ENCODE measurements at places on chromosomes 11 and 22. TPM values are rescaled to one million over a fixed set of nuclear protein-coding genes. Genes with fewer than 3 reads are reported as not detected.

ZPR1 gene
- total RNA-seq, result 16.8 TPM

APOL4 gene
- 9.0 TPM for total RNA-seq

BIK gene
- total RNA-seq, result 15.3 TPM

ALDH3B1 gene
- total RNA-seq, result 14.9 TPM

MMP27 gene
- total RNA-seq, result 0.27 TPM

OR51M1 gene
- not detected for total RNA-seq

RFPL1 gene
- total RNA-seq, result not detected

CASP5 gene
- total RNA-seq, result 35.5 TPM

DNA sequence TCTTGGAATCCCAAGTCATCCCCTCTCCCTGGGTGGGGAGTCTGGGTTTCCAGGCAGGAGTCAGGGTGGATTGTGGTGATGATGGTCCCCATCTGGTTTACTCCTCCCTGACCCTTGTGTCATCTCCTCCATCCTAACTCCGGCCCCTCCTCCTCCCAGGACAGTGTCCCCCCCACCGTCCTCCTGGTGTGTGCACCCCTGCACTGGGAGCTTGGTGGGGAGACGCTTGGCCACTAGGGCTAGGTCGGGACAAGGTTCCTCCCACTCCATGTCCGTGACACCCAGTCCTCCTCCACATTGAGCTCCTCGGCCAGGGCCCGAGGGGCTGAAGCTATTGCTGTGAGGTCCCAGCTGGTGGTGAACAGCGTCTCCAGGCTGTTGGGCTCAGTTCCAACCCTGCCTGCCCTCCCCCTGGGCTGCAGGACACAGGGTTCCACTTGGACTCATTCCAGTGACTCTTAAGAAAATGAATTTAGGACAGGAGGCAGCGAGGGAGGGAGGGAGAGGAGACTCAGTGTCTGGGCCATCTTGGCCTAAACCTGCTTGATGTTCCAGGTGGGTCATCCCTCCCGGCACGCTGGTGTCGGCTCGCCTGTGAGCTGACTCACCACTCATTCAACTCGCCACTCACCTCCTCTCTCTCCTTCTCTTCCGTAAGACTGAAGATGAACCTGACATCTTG lies 433.2 kb downstream of the TBC1D22A start:
- DNase-seq, result no peak

GRCh38 chr11:71986131-71986530 lies 12.6 kb upstream of the IL18BP start:
- no peak for DNase-seq

DNA sequence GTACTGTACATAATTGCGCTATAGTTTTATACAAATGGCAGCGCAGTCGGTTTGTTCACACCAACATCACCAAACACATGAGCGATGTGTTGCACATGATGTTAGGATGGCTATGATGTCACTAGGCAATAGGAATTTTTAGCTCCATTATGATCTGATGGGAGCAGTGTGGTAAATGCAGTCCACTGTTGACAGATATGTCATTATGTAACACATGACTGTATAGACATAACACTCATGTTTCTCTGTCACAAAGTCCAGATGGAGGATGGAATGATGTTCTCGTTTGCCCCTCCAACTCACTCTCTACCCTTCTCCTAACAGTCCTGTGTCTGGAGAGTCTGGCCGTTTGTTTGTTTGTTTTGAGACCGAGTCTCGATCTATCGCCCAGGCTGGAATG lies 288.5 kb downstream of the LARGE1 start:
- DNase-seq, result no peak

GRCh38 chr22:20268279-20269012 lies at the start of gene RTN4R:
RTN4R (minus strand) TSS chr22:20268318; CDS start chr22:20268092, 226 bp downstream.
- DNase-seq, result peak; percentile 68

GRCh38 chr11:120130991-120131760 lies 6.7 kb downstream of the TRIM29 start:
- DNase-seq, result peak; percentile 4

GRCh38 chr11:2207212-2207611 lies 35.6 kb upstream of the TH start:
- no peak for DNase-seq

DNA sequence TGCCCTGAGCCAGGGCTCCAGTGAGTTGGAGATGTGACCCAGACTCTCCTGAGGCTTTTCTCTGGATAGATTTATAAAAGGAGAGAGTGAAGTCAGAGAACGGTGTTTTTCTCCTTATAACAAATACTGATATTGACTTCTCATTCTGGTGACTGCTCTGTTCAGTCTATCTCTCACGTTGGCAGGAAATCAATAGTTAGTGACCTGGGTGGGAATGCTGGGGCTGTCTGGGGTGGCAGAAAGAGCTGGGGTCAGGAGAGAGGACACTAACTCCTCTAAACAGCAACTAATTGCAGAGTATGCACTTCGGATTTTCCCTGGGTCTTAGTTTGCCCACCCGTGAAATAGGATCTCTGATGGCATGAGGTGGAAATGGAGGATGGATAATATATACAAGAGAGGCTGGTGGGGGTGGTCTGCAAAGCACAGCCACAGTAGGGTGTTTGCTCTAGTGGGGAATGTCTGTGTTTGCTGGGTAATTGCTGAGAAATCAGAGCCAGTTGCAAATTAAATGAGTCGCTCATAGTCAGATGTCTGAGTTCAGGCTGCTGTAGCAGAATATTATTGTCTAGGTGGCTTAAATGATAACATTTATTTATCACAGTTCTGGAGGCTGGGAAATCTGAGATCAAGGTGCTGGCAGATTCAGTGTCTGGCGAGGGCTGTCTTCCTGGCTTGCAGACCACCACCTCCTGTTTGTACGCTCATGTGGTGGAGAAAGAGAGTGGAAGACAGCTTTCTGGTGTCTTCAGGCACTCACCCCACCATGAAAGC lies 167.8 kb downstream of the MYO18B start:
- no peak for DNase-seq

GRCh38 chr11:57680552-57680874 lies 12.6 kb downstream of the ZDHHC5 start:
- no peak for DNase-seq

- DNase-seq, result no peak
These were observed 134.8 kb downstream of the TBC1D22A start for GRCh38 chr22:46897246-46897623.

- DNase-seq, result peak; percentile 19
These were observed 81.3 kb upstream of the TP53I11 start for GRCh38 chr11:45031912-45032519.

GRCh38 chr11:65636108-65637031 lies 1.5 kb upstream of the SIPA1 start:
- no peak for DNase-seq

DNA sequence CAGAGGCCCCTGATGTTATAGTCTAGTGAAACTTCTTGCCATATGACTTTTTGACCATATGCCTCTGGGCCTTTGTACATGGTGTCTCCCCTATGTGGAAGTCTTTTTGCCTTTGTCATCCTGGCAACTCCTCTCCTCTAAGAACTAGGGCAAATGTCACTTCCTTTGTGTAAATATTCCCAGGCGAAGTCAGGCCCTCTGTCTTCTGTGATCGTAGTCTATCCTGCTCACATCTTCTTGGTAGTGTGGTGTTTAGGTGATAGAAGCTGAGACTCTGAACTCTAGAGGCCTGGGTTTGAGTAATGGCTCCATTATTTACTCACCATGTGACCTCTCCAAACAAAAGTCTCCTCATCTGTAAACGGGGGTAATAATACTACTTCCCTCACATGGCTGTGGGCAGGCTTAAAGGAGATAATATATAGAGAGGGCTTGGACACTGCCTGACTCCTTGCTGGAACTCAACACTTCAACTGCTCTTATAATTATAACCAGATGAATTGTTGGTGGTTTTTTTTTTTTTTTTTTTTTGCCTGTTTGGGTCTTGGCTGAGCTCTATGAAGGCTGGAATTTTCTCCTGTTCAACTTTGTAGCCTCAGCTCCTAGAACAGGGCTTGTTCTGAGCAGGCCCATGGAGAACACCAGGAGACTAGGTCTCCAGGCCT lies 43.8 kb downstream of the INSC start:
- DNase-seq, result no peak

DNA sequence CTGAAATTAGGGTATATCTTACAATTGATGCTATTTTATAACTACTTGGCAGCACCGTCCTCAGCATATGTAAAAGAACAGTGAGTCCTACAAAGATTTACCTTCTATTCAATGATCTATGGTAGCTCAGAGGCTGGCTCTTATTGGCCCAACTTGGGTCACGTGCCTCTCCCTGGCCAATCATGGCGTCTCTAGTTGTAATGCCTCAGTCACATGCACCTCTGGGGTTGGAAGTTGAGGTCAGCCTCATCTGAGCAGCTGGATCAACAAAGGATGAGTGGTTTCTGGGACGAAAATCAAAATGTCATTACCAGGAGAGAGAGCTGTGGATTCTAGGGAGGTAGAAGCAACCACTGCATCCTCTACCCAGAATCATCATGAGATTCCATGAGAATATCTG lies 22.9 kb upstream of the ASPHD2 start:
- DNase-seq, result no peak

DNA sequence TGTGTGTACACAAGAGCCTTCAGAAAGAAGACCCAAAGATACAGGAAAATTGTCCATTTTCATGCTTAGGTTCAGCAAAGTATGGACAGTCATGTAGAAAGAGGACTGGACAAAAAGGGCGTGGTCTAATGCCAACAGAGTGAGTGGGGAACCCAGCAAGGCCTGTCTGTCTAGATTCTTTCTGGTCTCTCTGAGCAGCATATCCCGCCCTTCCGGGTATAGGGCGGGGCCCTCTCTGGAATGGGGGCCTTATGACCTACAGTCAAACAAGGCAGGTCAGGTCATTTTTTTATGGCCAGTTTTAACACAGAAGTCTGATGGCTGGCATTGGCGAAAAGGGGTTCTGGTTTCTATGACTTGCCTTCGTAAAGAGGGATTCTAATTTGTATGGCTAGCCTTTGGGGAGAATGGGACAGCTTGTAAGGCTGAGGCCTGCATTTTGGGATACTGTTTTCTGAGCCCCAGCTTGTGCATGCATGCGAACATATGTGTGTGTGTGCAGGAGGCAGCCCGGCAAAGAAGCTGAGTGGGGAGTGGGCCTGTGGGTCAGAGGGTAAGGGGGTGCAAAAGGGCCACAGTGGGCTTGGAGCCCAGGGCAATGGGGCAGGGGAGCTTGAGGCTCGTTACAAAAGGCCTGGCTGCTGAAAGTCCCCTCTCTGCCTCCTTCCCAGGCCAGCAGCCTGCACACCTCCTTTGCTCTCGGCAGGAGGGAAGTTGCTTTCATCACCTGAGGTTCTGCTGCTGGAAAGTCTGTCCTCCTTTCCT lies 130.5 kb upstream of the B3GAT1 start:
- DNase-seq, result peak; percentile 62

DNA sequence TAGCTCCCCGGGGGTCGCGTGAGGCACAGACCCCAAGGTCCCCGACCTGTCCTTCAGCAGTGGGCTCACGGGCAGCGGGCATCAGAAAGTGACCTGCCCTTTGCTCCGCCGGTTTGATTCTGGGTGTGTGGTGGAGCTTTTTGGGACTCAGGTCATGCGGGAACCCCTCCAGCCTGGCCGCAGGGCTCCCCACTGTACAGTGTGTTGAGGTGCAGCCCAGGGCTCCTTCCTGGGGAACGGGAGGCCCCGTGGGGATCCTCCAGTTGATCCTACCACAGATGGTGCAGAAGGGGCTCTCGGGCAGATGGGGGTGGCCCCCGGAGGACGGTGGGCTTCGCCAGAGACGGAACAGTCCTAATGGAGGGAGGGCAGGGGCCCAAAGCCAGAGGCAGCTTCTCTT lies 24.2 kb downstream of the MUC6 start:
- DNase-seq, result no peak

DNA sequence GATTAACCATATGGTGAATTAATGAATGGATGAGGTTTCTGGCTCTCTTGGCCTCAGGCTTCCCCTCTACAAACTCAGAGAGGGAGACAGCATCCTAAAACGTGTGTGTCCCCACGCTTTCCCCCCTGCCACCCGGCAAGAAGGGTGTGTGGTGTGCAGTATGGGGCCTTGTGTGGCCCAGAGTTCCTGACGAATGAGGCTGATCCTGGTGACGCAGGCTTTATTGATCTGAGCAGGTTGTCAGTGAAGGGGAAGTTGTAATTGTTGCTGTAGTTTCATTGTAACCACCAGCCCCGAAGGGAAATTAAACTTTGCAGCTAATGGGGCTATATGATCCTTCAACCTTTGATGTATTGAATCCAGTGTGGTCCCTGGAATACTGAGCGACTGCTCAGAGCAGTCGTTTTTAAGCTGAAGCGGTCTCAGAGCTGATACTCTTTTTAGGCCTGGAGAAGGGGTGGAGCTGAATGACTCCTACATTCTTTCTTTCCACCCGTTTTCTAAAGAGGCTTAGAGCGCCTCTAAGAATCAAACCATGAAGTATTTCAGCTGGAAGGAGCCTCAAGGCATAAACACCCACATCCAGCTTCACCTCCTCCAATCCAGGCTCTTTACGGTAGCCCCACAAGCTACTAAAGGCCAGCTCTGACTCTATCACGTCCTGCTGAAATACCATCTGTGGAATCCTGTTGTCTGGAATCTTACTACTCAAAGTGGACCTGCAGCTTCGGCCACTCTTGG lies 284.7 kb downstream of the MIAT start:
- no peak for DNase-seq

GRCh38 chr11:84714316-84714780 lies 912.8 kb downstream of the DLG2 start:
- peak; percentile 65 for DNase-seq

GRCh38 chr11:69003866-69004367 lies 9.1 kb downstream of the MRGPRF start:
- no peak for DNase-seq

GRCh38 chr22:42830161-42830560 lies 26.9 kb downstream of the ARFGAP3 start:
- no peak for DNase-seq

DNA sequence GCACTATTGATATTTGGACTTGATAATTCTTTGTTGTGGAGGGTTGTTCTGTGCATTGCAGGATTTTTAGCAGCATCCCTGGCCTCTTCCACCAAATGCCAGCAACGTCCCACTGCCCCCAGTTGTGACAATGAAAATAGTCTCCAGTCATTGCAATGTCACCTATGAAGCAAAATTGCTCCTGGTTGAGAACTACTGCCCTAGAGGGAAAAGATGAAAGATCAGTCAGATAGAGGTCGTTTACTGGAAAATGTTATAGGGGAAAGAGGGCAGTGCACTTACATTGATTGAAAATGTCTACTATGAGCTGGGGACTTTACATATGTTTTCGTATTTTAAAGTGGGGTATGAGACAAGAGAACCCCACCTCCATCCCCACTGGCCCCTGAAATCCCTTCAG lies 77.1 kb upstream of the FAM181B start:
- DNase-seq, result no peak

DNA sequence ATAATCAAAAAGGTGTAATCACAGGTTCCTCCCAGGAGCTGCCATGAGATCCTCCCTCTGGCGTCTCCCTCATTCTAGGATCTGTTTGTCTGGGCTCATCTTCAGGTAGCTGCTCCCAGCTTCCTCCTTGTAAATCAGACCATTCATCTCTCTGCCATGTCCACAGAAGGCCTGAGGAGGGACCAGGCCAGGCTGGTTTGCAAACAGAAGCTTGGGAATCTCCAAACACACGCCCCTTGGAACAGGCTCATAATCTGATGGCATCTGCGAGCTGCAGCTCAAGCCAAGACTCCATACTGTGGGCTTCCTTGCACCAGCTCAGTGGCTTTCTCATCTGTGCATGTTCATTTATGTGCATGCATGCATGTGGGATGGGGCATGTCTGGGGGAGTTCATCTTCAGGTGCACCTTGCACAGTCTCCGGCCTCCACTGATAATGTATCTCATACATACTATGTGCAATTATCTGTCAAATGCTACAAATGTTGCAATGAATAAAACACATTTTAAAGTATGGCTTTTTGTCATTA lies 134.9 kb downstream of the NXPE2 start:
- no peak for DNase-seq

- no peak for DNase-seq
These were observed at the start of gene TPBGL for GRCh38 chr11:75240311-75241035. TPBGL (plus strand) TSS chr11:75240774; CDS start chr11:75241050, 276 bp downstream.

- DNase-seq, result no peak
These were observed 434.3 kb downstream of the RAB38 start for GRCh38 chr11:87740968-87741367.
